Small intestine (tissue), 16 donors: ENCODE measurements at places on chromosomes 3 and 15. TPM values are rescaled to one million over a fixed set of nuclear protein-coding genes. Genes with fewer than 3 reads are reported as not detected.

GRCh38 chr3:142785996-142786395, 62.2 kb downstream of the TRPC1 start:
- DNase-seq, result peak; percentile 55

PRKCD gene
- 99.7 TPM for polyA plus RNA-seq

GNAT1 gene
- not detected for polyA plus RNA-seq

- no peak for DNase-seq
These were observed 9.6 kb downstream of the VPS39 start for GRCh38 chr15:42198516-42198915.

GRCh38 chr15:41882689-41883483, 11.0 kb downstream of the SPTBN5 start:
- no peak for DNase-seq

- no peak for DNase-seq
These were observed 441 bp upstream of the UCN2 start for GRCh38 chr3:48564022-48564421.

ACAN gene
- 0.27 TPM for polyA plus RNA-seq

SLC51B gene
- 82.7 TPM for polyA plus RNA-seq

SCN5A gene
- 0.75 TPM for polyA plus RNA-seq

DNA sequence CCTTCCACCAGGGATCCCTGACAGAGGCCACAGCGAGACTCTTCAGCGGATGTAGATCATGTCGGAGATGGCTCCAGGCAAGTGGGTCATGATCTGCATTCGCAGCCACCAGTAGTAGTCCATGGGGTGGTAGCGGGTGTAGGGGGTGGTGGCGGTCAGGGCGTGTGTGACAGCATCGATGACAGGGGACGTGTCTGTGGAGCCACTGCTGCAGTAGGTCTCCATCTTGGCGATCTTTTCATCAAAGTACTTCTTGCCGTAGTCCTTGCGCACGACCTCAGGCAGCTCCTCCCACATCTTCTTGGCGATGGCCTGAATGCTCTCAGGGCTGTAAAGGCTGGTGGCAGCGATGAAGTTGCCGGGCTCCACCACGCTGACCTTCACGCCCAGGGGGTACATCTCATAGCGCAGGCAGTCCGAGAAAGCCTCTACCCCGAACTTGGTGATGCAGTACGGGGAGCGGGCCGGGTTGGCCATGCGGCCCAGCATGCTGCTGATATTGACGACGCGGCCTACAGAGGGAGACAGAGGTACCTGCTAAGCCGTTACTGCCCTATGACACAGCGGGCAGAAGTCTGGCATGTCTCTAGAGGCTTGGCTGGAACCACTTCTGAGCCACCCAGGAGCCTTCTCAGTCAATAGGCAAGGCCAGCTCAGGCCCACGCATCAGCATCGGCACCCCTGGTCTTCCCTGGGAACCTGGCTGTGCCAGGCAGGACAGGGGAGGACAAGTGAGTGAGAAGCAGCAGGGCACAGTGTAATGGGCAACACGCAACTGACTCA, 43.7 kb downstream of the BDH1 start:
- DNase-seq, result no peak

DNA sequence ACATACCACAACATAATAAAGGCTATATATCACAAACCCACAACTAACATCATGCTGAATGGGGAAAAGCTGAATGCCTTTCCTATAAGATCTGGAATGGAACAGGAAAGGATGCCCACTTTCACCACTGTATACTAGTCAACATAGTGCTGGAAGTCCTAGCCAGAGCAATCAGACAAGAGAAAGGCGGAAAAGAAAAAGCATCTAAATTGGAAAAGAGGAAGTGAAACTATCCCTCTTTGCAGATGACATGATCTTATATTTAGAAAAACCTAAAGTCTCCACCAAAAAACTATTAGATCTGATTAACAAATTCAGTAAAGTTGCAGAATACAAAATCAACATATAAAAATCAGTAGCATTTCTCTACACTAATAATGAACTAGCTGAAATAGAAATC, 14.6 kb upstream of the PIK3CA start:
- no peak for DNase-seq

DNA sequence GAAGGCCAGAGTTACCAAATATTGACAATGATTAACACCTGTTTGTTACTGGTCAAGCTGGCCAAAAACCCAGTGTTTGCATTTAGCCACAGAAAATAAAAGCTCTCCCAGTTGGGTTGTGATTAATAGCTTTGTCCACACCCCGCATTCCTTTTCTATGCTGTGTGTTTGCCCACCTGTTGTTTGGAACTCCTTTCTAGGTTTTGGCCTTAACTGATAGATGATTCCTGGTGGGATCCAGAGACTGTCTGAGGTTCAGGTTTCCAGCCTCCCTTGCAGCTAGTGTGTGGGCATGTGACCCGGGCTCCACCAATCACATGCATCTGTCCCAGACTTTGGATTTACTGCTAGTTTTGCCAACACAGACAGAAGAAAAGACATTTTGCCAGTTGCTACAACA, 83.8 kb downstream of the PTPRG start:
- no peak for DNase-seq
